CD8-positive, alpha-beta T cell (primary cell): ENCODE measurements at places on chromosomes 1 and 21.

DNA sequence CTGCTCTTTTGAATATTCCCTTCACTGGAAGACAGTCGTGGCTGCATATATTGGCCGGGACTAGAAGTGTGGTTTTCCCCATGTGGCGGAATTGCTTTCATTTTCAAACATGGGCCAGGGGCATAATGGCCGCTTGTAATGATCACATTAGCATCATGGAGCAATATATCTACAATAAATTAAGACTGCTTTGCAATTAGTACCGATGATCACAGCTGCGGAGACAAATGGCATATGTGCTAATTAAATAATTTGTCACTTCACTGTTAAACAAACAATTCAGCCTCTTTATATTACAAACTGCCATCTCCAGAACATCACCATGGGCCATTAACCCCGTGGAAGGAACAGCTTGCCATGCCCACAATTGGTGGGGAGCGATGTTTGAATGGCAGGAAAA, 68.2 kb upstream of the OLIG2 start:
- no peak for DNase-seq

DNA sequence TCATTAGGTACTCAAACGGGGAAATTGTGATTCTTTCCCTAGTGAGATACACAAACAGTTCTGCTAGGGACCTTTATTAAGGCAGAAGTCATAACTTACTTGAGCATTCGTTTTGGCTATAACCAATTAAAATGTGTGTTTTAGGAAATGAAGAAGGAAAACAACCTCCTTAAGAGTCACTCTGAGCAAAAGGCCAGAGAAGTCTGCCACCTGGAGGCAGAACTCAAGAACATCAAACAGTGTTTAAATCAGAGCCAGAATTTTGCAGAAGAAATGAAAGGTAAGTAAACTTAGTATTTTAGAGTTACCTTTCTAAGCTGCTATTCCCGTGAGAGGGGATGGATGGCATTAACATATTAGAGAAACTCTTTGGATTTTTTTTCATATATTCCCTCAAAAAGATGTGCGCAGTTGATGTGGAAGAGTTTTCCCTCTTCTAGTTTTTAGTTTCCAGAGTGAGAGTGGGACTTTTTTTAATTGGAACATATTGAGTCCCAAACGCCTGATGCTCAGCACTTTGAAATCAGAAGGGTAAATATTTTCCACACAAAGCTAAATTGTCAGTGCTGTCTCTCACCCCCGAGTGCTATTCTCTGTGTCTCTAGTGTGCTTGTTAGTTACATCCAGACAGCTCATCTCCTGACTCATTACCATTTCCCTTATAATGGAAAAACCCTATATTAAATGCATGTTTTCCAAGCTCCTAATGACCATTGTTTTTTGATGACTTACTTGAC, 34.9 kb downstream of the CENPF start:
- no peak for DNase-seq

DNA sequence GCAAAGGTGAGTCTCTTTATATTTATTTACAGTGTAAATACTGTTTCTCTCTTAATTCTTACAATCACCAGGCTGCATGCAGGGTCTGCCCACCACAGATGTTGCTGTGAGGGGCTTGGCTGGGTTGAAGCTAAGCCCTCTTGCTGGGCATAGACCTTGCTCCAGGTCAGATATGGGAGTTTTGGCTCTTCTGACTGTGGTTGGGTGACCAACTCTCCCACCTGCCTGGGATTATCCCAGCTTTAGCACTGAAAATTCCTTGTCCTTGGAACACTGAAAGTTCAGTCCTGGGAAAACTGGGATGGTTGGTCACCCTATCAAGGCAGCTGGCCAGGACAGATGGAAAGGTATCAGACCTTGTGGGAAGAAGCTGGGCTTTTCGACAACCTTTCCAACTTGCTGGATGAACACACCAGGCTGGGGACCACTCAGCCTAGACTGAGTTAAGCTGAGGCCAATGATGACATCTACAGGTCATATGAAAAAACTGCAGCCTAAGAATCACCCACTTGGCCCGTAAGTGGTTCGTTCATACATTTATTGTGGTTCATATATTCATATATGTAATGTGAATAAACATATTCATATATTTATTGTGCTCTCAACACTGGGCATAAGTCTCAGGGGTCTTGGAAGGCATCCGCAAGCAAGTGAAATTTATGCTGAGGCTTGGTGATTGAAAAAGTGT, 26.6 kb upstream of the HPDL start:
- peak; percentile 13 for DNase-seq

DNA sequence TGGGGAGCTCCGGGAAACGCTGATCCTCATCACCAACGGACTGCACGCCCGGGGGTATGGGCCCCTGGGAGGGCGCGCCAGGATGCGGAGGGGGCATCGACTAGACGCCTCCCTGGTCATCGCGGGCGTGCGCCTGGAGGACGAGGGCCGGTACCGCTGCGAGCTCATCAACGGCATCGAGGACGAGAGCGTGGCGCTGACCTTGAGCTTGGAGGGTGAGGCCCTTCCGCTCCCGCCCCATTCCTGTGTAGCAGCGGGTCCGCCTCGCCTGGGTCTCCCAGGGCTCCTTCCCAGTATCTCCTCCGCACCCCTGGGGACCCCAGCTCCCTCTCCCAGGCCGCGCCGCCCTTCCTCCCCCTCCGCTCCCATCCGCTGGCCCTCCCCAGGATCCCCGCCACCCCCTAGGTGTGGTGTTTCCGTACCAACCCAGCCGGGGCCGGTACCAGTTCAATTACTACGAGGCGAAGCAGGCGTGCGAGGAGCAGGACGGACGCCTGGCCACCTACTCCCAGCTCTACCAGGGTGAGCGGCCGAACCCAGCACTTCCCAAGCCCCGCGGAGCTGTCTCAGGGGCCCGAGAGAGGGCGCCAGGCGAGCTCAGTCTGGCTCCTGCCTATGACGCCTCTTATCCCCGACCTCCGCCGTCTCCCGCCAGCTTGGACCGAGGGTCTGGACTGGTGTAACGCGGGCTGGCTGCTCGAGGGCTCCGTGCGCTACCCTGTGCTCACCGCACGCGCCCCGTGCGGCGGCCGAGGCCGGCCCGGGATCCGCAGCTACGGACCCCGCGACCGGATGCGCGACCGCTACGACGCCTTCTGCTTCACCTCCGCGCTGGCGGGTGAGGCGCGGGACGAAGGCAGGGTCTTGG, 5.0 kb downstream of the HAPLN2 start:
- no peak for DNase-seq
